Activated CD4-positive, CD25-positive, alpha-beta regulatory T cell (primary cell): ENCODE measurements at places on chromosomes 1 and 21.

DNA sequence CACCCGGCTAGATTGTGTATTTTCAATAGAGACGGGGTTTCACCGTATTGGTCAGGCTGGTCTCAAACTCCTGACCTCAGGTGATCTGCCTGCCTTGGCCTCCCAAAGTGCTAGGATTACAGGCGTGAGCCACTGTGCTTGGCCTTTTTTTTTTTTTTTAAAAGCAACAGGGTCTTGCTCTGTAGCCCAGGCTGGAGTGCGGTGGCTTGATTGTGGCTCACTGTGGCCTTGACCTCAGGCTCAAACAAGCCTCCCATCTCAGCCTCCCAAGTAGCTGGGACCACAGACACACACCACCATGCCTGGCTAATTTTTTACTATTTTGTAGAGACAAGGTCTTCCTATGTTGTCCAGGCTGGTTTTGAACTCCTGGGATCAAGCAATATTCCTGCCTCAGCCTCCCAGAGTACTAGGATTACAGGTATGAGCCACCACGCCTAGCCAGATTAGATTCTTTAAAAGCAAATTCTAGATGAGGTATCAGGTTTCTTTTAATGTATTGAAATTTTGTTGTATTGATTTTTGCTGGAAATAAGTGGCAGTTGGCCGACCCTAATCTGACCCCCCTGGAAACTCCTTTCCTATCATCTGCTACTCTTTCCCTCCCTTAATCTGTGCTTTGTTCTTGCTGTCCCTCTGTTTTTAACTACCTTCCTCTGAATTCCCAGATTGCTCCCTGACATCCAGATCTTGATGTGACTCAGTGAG, 26.6 kb downstream of the ZFYVE9 start:
- DNase-seq, result no peak

GRCh38 chr1:236211815-236212214, 69.5 kb downstream of the GPR137B start:
- no peak for DNase-seq

GRCh38 chr1:212700223-212700891, 717 bp upstream of the BATF3 start:
- DNase-seq, result no peak

- DNase-seq, result no peak
Observed at GRCh38 chr1:46555826-46556619, 4.6 kb upstream of the KNCN start.

GRCh38 chr1:6028042-6028850, 17.4 kb upstream of the KCNAB2 start:
- peak; percentile 39 for DNase-seq

- no peak for DNase-seq
Observed at GRCh38 chr1:186473047-186473446, 12.1 kb upstream of the PDC start.

DNA sequence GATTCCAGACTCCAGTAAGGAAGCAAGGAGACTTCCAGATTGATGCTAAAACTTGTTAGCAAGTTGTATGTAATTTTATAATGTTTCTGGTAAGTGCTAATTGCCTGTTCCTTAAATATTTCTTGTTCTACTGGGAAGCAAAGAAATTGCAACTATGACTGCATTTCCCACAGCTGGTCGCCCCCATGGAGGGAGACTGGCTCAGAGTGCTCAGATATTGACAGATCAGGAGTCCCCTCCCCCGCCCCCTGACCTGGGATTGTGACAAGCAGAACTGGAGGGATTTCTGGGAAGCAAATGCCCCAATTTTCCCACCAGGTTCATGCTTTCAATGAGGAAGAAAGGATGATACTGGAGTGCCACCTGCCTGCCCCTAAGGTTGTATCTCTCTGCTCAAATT, 82.2 kb upstream of the HMGB4 start:
- DNase-seq, result no peak

DNA sequence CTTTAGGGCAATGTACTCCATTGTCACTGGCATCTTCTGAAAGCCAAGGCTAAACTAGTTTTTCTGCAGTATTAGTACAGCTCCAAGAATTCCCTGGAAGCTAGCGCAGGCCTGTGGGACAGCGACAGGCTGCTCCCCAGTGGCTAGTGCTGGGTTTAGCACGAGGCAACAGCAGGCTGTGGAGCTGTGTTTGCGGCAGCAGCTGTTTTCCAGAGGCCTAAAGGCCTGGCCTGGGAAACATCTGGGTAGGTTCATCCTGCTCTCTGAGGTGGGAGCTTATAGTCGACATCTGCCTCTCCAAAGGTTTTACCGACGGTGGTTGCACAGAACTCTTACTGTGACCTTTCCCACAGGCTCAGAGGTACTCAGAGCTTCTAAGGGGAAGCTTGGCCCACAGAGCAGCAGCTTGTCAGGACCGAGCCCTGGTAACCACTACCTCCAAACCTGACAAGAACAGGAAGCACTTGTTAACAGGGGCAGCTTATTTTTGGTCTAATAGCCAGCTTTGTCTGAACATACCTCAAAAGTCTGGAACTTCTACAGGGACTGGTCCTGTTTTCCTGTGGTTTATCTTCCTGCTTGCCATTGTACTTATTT, 17.2 kb downstream of the CC2D1B start:
- no peak for DNase-seq

GRCh38 chr1:201450721-201451291, 18.2 kb downstream of the PHLDA3 start:
- DNase-seq, result no peak

- DNase-seq, result no peak
Observed at GRCh38 chr1:31778763-31779488, 14.8 kb upstream of the ADGRB2 start.

GRCh38 chr1:240743705-240744104, 131.8 kb upstream of the GREM2 start:
- DNase-seq, result no peak

DNA sequence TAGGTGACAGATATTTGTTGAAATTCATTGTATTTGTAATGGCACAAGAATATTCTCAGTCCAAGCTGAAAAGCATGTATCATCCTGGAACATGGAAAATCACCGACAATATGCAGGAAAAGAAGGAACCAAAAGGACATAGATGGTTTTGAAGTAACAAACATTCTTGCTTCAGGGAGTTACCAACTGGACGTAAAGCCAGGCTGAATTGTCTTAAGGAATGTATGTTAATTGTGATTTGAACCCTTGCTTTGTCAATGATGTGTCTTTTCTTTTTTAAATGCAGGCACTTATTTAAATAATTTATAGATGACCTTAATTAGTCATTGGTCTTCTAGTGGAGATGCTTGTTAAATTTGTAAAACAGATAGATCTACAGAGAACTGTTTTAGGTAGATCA, 489.4 kb upstream of the ZP4 start:
- no peak for DNase-seq

DNA sequence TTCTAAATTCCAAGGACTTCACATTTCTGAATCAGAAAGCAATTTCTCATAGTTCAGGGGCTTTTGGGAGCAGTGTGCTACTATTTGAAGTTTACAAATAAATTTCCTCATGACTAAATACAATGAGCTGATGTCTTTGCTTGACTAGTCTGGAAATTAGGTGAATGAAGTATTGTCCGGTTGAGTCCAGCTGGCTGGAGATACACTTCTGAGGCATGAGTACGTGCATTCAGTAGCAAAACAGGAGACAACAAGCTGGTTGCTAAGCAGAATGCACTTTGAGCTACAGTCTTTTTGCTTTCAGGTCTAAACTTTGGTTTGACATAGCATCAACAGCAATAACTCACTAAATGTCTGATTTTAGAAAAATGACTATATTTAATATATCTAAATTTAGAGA, 27.1 kb downstream of the ZNHIT6 start:
- no peak for DNase-seq

DNA sequence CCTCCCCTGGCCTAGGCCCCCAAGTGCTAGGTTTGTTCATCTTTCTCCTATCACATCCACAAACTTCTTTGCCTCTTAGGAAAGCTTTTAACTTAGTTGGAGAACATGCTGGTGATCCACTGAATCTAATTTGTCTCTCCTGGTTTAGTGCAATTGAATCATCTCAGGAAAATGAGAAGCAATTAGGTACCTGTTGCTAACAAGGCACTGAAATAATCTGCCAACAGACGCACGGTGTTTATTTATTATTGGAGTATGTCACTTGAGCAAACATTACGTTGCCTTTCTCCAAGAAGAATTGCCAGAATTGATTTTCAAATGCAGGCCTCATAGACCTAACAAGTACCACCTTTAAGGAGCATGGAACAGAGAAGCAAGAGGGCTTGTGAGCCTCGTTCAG, 309.4 kb downstream of the NFIA start:
- DNase-seq, result no peak

DNA sequence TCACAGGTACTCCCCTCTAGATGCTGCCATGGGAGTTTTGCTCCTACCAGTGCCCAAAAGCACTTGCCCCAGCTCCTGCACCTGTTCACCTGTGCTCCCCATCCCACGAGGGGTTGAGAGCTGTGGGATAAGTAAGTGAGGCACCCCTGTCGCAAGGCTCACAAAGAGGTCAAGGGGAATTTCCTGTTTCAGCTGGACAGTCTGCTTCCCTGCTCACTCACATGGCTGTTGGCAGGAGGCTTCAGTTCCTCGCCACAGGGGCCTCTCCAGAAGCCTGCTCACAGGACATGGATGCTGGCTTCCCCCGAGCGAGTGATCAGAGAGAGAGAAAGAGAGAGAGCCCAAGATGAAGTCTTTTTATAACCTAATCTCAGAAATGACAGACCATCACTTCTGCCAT, 8.7 kb upstream of the NCMAP start:
- DNase-seq, result no peak

DNA sequence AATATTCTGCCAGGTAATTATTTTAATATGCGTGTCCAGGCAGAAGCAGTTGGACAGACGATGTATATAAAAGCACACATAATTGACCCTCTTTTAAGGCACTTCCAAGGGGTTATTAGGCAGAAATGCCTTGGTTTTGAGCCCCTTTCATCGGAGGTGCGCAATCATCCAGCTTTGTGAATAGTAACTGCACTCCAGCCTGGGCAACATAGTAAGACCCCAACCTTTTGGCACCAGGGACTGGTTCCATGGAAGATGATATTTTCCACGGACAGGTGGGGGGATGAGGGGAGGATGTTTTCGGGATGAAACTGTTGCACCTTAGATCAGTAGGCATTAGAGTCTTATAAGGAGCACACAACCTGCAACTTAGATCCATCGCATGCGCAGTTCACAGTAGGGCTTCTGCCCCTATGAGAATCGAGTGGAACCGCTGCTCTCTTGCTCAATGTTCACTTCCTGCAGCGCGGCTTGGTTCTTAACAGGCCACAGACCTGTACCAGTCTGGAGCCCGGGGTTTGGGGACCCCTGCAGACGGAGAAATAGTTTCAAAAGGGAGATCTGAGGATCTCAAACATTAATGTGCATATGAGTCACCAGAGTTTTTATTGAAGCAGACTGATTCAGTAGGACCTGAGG, 1.8 kb upstream of the MCOLN2 start:
- no peak for DNase-seq

- no peak for DNase-seq
Observed at GRCh38 chr1:66311092-66311491, 222.9 kb upstream of the SGIP1 start.

- DNase-seq, result no peak
Observed at GRCh38 chr1:10625554-10625953, 150.8 kb downstream of the PEX14 start.
